ENCODE measurements at places on chromosomes 11 and 22.

GRCh38 chr11:134004496-134005172 is 47.9 kb upstream of the IGSF9B start:
- no peak for DNase-seq

- DNase-seq: no peak
Observed at GRCh38 chr11:97772705-97773104, 1248.0 kb upstream of the CNTN5 start.

GRCh38 chr11:132093536-132094259 is 723.3 kb downstream of the NTM start:
- no peak for DNase-seq

- DNase-seq: no peak
Observed at GRCh38 chr11:45817191-45817590, 12.2 kb downstream of the SLC35C1 start.

DNA sequence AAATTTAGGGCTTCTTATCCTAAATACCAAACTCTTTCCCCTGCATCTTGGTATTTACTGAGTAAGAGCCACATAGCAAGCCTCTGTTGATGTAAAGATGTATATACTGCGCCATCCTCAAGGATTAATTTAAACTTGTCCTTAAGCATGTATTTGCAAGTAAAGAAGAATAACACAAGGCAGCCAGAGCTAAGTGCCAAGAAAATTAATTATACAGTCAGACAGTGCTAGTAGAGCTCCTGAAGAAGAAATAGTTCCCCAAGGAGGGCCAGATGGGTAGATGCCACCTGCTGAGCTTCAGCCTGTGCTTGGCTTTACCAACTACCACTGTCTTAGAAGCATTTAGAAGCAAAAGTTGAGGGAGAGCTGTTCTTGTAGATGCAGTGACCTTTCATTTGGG is 470.0 kb downstream of the BUD13 start:
- no peak for DNase-seq

DNA sequence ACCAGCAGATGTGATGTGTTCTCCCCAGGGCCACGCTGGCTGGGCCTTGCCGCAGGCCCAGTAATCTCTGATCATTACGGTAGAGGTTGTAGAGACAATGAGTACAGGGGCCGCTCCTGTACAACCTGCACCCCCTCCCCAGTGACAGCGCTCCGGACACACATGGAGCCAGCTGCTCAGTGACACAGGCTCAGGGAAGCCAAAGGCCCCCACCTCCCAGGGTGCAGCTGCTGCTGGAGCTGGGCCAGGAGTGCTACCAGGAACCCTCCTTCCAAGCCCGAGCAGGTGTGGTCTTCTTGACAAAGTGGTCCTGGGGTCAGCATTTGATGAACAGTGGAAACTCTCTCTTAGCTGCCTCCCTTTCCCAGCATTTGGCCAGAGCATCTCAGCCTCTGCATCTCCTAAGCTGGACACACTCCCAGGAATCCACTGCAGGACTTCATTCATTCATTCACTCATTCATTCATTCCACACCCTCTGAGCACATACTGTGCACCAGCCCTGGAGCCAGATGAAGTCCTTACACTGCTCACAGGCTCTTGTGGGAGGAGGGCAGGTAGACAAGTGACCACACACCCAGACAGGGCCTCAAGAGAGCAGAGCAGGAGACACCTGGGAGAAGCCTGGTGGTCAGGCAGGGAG is 49.6 kb upstream of the MPEG1 start:
- DNase-seq: no peak

GRCh38 chr11:131677828-131678470 is 307.5 kb downstream of the NTM start:
- DNase-seq: no peak

GRCh38 chr11:17850336-17850735 is 115.8 kb downstream of the KCNC1 start:
- DNase-seq: no peak

DNA sequence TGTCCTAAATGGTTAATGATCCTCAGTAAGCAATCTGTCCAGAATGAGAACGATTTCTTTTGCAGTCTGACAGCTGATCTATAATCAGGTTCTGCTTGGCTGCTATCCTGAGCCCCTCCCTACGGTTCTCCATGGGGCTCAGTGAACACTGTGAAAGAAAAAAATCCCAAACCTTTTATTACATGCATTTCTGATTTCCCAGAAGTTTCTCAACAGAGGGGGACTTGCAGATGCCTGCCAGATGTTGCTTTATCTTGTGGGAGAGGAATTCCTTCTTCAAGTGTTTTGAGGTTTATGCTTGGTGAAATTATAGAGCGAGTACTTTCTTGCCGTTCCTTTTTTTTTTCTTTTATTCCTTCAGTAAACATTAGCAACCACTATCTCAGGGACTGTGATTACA is 531.9 kb upstream of the ISX start:
- no peak for DNase-seq

DNA sequence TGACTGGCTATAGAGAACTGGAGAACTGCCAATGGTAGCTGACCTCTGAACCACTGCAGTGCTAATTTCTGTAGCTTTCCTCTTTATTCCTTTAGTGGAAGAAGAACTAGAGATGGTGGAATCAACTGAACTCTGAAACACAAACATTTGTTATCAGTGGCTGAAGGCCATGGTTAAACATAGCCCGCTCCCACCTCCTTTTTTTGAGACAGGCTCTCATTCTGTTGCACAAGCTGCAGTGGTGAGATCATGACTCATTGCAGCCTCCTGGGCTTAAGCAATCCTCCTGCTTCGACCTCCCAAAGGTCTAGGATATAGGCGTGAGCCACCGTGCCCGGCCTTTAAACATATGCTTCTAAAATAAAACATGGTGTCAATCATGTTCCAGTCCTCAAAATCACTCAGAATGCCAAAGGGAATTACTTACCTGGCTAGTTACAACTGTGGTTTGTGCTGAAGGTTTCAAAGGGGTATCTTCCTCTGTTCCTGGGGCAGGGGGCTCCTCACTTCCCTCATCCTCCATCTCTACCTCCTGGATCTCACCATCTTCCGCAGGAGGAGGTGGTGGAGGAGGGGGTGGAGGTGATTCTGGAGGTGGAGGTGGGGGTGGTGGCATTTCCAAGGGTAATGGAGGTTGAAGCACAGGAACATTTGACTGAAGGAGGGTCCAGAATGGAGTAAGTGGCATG is 9.0 kb upstream of the AGBL2 start:
- no peak for DNase-seq

DNA sequence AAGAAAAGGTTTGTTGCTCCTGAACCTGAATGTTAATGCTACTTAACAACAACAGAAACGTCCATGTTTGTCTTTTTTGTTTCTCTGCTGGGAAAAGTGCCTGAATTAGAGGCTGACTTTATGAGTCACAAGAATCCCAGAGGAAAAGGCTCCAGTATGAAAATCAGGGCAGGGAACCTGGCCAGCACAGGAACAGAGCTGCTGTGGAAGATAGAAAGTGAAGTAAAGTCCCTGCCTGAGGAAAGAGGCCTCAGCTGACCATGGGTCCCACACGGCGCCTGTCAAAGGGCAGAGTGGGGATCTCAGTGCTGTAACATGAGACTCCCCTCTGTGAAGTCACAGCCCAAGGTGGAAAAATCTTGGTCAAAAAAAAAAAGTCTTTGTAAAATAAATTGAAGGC is 632.3 kb upstream of the CCDC90B start:
- no peak for DNase-seq

DNA sequence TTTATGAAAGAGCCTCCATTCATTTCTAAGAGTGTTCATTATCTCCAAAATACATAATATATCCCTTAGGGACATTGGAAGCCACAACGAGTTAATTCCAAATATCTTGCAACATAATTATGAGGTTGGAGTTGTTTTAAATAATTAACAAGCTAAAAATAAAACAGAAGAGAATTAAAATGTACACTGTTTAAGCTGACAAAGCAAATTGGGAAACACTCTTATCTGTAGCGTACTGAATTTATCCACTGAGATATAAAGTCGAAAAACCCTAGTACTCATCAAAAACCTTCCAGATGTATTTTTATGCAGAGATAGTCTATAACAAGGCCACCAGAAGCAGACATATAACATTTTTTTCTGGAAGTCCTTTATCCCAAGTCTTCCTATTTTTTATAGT is 6.3 kb upstream of the OR5B2 start:
- DNase-seq: no peak

- peak; percentile 48 for DNase-seq
Observed at GRCh38 chr11:59283825-59284772, 71.4 kb upstream of the MPEG1 start.

GRCh38 chr11:96026310-96026709 is 102.4 kb upstream of the MTMR2 start:
- no peak for DNase-seq

DNA sequence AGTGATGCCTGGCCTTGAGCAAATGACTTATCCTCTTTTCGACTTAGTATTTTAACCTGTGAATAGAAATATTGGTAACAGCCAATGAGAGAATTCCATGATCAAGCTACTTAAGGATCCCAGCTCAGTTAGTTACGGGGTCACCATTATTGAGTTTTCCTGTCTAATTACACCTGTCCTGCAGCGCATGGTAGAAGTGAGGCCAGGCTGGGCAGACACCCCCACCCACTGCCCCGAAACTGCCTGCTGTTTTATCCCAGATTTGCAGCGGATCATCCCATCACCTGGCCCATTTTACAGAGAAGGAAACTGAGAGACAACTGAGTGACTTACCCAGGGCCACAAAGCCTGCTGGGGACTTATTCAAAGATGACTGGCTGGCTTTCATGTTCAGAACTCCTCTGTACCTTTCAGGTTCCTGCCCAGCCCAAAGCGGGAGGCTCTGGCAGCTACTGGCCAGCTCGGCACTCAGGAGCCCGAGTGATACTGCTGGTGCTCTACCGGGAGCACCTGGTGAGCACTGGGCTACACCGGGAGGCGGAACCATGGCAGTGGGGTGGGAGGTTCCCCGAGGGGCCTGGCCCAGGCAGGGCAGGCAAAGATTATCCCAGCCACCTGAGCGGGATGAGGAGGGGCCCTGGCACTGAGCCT is 1.4 kb downstream of the MUS81 start:
- no peak for DNase-seq

DNA sequence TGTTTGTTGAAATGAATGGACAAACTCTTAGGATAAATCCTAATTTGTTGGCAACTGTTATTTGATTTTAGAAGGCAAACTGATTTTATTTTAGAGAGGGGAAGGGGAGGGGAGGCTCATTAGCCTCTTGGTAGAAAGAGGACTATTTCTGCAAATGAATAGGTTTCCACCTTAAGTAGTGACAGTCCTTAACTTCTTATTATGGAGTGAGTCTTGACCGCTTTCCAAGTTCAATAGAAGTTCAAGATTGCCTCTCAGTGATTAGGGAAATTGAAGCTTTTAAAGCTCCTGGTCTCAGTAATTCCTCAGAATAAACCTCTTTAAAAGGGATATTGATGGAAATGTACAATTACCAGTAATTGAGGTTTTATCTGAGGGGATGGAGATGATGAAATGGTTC is 55.7 kb downstream of the PANX1 start:
- no peak for DNase-seq

- no peak for DNase-seq
Observed at GRCh38 chr11:126917531-126918204, 82.9 kb downstream of the KIRREL3 start.

- DNase-seq: no peak
Observed at GRCh38 chr11:27329867-27330632, 33.0 kb downstream of the CCDC34 start.

GRCh38 chr22:19849835-19850762 is 4.6 kb downstream of the GNB1L start:
- no peak for DNase-seq

DNA sequence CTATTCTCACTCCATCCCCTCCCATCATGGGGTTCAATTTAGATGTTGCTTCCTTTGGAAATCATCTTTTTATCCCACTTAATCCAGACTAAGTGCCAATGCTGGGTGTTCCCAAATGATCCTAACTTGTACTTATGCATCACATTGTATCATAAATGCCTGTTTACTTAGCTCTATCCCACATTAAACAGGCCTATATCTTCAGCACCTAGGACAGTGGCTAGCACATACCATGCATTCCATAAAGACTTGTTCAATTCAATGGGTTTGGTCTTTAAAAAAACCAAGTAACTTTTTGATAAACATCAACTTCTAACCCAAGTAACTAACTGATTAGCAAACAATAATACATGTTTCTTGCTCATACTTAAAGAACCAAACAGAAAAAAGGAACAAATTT is 40.6 kb downstream of the RSF1 start:
- DNase-seq: no peak

GRCh38 chr11:102749101-102749722 is 24.5 kb upstream of the MMP8 start:
- no peak for DNase-seq

GRCh38 chr11:9972989-9973388 is 309.1 kb downstream of the SWAP70 start:
- DNase-seq: peak; percentile 47

Measured in CD4-positive, alpha-beta T cell treated with Interleukin-15 for 4 hours (primary cell).